Sigmoid colon (tissue), 7 donors: ENCODE measurements at places on chromosomes 6 and 20. TPM values are rescaled to one million over a fixed set of nuclear protein-coding genes. Genes with fewer than 3 reads are reported as not detected.

- H3K4me1 ChIP-seq, result peaks cover 97% of the 10 kb centered on the region
- H3K36me3 ChIP-seq, result peaks cover 12% of the 10 kb centered on the region
- peak overlapping the region; percentile 99 for H3K27ac ChIP-seq
- H3K27me3 ChIP-seq, result no peaks in the 10 kb centered on the region
- H3K4me3 ChIP-seq, result no peak overlapping the region
- DNase-seq, result no peak
Measured at GRCh38 chr20:17609811-17610377, 40.0 kb downstream of the DSTN start.

The SPAG4 gene
- 3.6 TPM for total RNA-seq

DNA sequence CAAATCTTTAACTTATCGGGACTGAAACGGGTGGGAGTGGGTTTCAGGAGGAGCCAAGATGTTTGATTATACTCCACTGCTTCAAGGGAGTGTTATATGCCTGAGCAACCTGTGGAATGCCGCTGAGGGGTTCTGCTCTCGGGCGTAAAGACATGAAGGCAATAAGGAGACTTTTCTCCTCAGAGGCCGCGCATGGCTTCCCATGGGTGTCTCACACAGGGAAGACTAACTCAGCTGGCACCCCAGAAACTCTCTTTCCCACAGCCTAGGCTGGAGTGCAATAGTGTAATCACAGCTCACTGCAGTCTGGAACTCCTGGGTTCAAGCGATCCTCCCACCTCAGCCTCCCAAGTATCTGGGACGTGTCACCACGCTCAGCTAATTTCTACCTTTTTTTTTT is 5.1 kb upstream of the C20orf141 start:
- peaks cover 12% of the 10 kb centered on the region for H3K27me3 ChIP-seq
- peaks cover 8% of the 10 kb centered on the region for H3K4me1 ChIP-seq

- H3K27ac ChIP-seq, result no peak within 1 kb of the TSS
- peaks cover 45% of the 10 kb centered on the region for H3K27me3 ChIP-seq
- no peaks in the 10 kb centered on the region for H3K36me3 ChIP-seq
- peak; percentile 59 for DNase-seq
- no peak within 1 kb of the TSS for H3K4me3 ChIP-seq
Measured at GRCh38 chr20:58228484-58229197, at the start of gene ANKRD60. TSS of gene ANKRD60 (minus strand) at chr20:58228653. CDS start at chr20:58228653, 0 bp downstream.

The SNPH gene
- total RNA-seq, result 6.4 TPM

The NFYA gene
- 10.2 TPM for total RNA-seq

- no peak for DNase-seq
- H3K4me3 ChIP-seq, result no peak overlapping the region
- no peaks in the 10 kb centered on the region for H3K36me3 ChIP-seq
- no peaks in the 10 kb centered on the region for H3K27me3 ChIP-seq
- H3K27ac ChIP-seq, result no peak overlapping the region
- H3K4me1 ChIP-seq, result no peaks in the 10 kb centered on the region
Measured at GRCh38 chr20:43744151-43744611, 17.4 kb upstream of the GTSF1L start.

The RRAGD gene
- total RNA-seq, result 14.3 TPM

- H3K27ac ChIP-seq, result peak within 1 kb of the TSS; percentile 91
- DNase-seq, result peak; percentile 90
- no peaks in the 10 kb centered on the region for H3K36me3 ChIP-seq
- H3K27me3 ChIP-seq, result no peaks in the 10 kb centered on the region
- peaks cover 6% of the 10 kb centered on the region for H3K4me1 ChIP-seq
- peak within 1 kb of the TSS; percentile 89 for H3K4me3 ChIP-seq
Measured at GRCh38 chr6:144284783-144285547, at the start of gene UTRN. TSS of gene UTRN (plus strand) at chr6:144285335. CDS start at chr6:144291829, 6,494 bp downstream.

- H3K4me1 ChIP-seq, result peaks cover 34% of the 10 kb centered on the region
- peak overlapping the region; percentile 82 for H3K27ac ChIP-seq
- H3K36me3 ChIP-seq, result no peaks in the 10 kb centered on the region
- H3K27me3 ChIP-seq, result no peaks in the 10 kb centered on the region
Measured at GRCh38 chr6:85866758-85867401, 224.2 kb upstream of the SYNCRIP start.

- H3K36me3 ChIP-seq, result no peaks in the 10 kb centered on the region
Measured at GRCh38 chr6:156413154-156413553, 364.0 kb upstream of the ARID1B start.

- no peaks in the 10 kb centered on the region for H3K4me1 ChIP-seq
- H3K4me3 ChIP-seq, result no peak overlapping the region
- no peaks in the 10 kb centered on the region for H3K27me3 ChIP-seq
- no peak overlapping the region for H3K27ac ChIP-seq
- H3K36me3 ChIP-seq, result no peaks in the 10 kb centered on the region
- DNase-seq, result no peak
Measured at GRCh38 chr6:142075516-142076101, 57.1 kb upstream of the GJE1 start.

The MUCL3 gene
- not detected for total RNA-seq

DNA sequence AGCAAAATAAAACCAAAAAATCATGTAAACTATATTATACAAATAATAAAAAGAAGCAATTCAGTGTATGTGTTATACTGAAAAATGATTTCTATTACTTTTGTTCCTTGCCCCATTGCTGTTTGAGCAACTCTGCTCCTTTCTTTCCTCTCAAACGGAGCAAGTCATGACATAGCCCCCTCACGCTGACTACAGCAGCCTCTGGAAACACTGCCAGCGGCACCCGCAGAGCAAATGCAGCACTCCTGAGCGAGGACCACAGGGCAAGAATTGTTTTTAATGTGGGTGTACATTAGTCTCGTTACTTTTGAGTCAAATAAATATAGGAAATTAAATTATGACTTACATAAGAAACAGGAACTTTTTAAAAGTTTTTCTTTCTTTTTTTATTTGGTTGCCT is 350.1 kb upstream of the HSF2 start:
- H3K4me3 ChIP-seq, result no peak overlapping the region
- no peak for DNase-seq
- peaks cover 5% of the 10 kb centered on the region for H3K4me1 ChIP-seq
- no peaks in the 10 kb centered on the region for H3K36me3 ChIP-seq
- H3K27me3 ChIP-seq, result no peaks in the 10 kb centered on the region
- no peak overlapping the region for H3K27ac ChIP-seq

GRCh38 chr6:47023573-47023972 is 18.6 kb downstream of the ADGRF1 start:
- no peak overlapping the region for H3K4me3 ChIP-seq
- no peaks in the 10 kb centered on the region for H3K4me1 ChIP-seq
- no peak for DNase-seq
- H3K27me3 ChIP-seq, result no peaks in the 10 kb centered on the region
- no peak overlapping the region for H3K27ac ChIP-seq

GRCh38 chr6:38212579-38212978 is 393.1 kb downstream of the ZFAND3 start:
- H3K27me3 ChIP-seq, result no peaks in the 10 kb centered on the region
- H3K4me1 ChIP-seq, result peaks cover 23% of the 10 kb centered on the region
- no peaks in the 10 kb centered on the region for H3K36me3 ChIP-seq

- H3K27me3 ChIP-seq, result no peaks in the 10 kb centered on the region
- no peaks in the 10 kb centered on the region for H3K36me3 ChIP-seq
- H3K4me1 ChIP-seq, result no peaks in the 10 kb centered on the region
Measured at GRCh38 chr20:60631585-60632287, 620.3 kb upstream of the CDH4 start.

The POPDC3 gene
- total RNA-seq, result 3.5 TPM

The CDH4 gene
- not detected for total RNA-seq

GRCh38 chr20:55415567-55416142 is 589.7 kb downstream of the CBLN4 start:
- no peaks in the 10 kb centered on the region for H3K27me3 ChIP-seq
- H3K4me3 ChIP-seq, result no peak overlapping the region
- H3K27ac ChIP-seq, result no peak overlapping the region
- H3K4me1 ChIP-seq, result peaks cover 12% of the 10 kb centered on the region

GRCh38 chr20:17549131-17549530 is 18.0 kb upstream of the BFSP1 start:
- H3K27ac ChIP-seq, result peak overlapping the region; percentile 68
- H3K27me3 ChIP-seq, result no peaks in the 10 kb centered on the region
- H3K4me1 ChIP-seq, result peaks cover 20% of the 10 kb centered on the region
- H3K4me3 ChIP-seq, result no peak overlapping the region
- no peaks in the 10 kb centered on the region for H3K36me3 ChIP-seq

GRCh38 chr6:49548613-49549304 is 1.7 kb upstream of the C6orf141 start:
- H3K36me3 ChIP-seq, result no peaks in the 10 kb centered on the region
- H3K4me1 ChIP-seq, result peaks cover 17% of the 10 kb centered on the region
- H3K27ac ChIP-seq, result no peak overlapping the region

DNA sequence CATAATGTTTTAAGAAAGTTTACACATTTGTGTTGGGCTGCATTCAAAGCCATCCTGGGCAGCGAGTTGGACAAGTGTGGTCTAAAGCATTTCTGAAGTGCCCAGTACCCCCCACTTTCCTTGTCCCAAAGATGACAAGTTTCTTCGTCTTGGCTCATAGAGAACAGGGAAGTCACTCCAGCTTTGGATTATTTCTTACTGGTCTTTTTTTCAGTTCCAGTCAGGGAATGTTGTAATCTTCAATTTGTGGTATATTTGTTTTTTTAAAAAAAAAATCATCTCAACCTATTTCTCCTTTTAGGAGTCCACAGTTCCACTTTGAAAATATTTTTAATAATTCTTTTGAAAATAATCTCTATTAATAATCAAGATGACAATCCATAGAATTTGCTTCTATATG is 34.0 kb downstream of the SLX4IP start:
- peaks cover 45% of the 10 kb centered on the region for H3K4me1 ChIP-seq
- no peaks in the 10 kb centered on the region for H3K36me3 ChIP-seq
- no peak overlapping the region for H3K4me3 ChIP-seq
- H3K27me3 ChIP-seq, result no peaks in the 10 kb centered on the region

The TSHZ2 gene
- 14.0 TPM for total RNA-seq

DNA sequence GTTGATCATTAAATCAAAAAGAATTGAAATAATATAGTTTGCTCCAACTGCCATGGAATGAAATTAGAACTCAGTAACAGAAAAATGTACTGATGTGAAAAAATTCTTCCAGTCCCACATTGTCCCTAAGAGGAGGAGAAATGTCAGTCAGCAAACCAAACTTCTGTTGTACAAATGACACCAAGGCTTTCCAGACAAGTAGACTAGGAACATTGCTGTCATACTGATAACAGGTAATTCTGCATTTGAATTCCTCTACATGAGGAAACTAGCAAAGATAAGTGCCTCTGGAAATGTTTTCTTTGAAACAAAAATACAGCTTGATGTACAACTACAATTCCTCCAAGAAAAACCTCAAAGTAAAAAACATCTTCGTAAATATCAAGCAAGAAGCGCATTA is 90.2 kb downstream of the HIVEP1 start:
- H3K4me1 ChIP-seq, result no peaks in the 10 kb centered on the region
- no peak overlapping the region for H3K27ac ChIP-seq
- H3K36me3 ChIP-seq, result no peaks in the 10 kb centered on the region

DNA sequence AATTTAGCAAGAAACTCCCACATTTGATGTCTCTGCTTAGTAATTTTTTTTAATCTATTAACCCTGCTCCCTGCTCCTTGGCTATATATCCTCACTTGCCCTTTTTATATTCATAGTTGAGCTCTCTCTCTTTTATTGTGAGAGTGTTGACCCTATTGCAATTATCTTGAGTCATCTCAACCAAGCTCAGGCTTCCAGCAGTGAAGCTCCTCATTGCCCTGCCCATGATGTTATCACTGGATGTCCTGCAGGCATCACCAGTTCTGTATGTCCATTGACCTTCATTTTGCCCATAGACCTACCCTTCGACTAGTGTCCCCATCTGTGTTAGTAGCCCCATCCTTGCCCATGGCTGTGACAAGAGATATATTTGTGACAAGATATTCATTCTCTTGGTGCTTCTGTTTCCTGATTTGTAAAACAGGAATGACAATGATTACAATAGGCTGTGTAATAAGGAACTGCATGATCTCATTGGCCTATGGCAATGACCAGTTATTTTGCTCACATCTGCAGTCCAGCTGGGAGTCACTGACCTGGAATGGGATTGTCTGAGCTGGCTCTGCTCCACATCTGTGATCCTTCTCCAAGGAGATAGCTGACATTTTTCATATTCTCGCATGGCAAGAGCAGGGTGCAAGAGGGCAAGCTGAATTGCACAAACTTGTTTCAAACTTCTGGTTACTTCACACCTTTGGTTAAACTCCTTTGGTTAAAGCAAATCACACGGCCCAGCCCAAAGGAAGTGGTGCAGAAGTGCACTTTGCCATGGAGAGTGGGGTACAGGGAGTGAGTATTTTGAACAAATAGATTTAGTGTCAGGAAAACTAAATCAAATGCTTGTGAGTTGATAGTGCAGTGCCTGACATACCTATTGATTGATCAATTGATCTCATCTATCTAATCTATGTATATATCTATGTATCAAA is 47.7 kb upstream of the CST5 start:
- H3K27ac ChIP-seq, result no peak overlapping the region
- no peak for DNase-seq
- no peaks in the 10 kb centered on the region for H3K27me3 ChIP-seq
- H3K4me1 ChIP-seq, result no peaks in the 10 kb centered on the region

DNA sequence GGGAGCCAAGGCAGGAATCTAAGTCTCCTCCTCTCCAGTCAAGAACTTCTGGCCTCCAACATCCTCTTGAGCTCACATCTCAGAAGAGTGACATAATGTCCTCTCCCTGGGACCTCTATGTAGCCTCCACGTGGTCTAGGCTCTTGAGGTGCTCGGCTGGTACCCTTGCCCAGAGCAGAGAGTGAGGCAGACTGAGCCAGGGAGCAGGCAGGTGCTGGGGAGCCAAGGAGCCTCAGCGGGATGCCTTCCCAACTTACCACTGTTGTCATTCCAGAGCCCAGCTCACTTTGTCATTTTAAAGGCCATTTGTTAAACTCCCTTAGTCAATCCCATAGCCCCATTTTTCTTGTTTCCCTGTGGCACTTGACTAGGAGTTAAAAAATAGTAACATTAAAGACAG is 52.1 kb upstream of the DUSP22 start:
- no peaks in the 10 kb centered on the region for H3K27me3 ChIP-seq
- no peak overlapping the region for H3K27ac ChIP-seq

DNA sequence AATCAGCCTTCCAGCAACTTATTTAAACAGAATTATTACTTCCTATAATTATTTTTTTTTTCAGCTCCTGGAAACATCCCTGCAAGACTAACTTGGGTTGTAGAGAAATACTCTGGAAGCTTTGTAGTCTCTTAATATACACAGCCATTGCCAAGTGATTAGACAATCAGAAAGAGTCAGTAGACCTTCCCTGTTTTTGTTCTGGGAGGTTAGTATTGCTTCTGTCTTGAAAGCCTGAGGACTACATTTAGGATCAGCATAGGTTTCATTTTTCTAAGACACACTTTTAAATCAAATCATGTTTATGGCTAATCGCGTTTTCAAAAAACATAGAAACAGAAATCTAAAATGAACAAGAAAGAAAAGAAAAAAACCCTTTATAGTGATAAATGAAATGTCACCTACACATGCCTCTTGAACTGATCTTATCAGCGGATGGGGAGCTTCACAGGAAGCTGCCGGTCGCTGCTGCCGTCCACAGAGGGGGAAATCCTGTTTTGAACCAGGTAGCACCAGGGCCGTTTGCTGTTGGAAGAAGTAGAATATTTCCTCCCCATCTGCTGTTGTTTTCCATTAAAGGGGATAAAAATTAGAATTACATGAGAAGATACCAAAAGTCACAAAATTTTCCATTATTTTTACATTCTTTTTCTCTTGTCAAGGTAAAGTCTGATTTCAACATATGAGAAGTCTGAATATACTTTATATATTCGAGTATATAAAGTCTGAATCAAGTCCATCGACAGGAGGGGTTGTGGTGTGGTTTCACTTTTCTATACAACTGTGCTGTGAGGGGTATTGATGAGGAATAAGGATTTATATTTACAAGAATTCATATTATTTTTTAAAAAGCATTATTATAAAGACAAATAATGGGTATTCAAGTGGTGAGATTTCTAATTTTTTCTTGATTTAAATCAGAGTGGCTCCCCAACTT is 94.6 kb downstream of the ARMC2 start:
- no peaks in the 10 kb centered on the region for H3K36me3 ChIP-seq
- H3K27me3 ChIP-seq, result no peaks in the 10 kb centered on the region
- H3K27ac ChIP-seq, result peak overlapping the region; percentile 86

- H3K36me3 ChIP-seq, result no peaks in the 10 kb centered on the region
- H3K27me3 ChIP-seq, result no peaks in the 10 kb centered on the region
Measured at GRCh38 chr6:17015551-17016381, 86.1 kb upstream of the STMND1 start.

The CCN5 gene
- 15.0 TPM for total RNA-seq

The SAPCD1 gene
- not detected for total RNA-seq
